ENCODE measurements at places on chromosomes 11 and 22.
A peak's percentile ranks its signal among the peaks of the same experiment; 100 is the strongest.

DNA sequence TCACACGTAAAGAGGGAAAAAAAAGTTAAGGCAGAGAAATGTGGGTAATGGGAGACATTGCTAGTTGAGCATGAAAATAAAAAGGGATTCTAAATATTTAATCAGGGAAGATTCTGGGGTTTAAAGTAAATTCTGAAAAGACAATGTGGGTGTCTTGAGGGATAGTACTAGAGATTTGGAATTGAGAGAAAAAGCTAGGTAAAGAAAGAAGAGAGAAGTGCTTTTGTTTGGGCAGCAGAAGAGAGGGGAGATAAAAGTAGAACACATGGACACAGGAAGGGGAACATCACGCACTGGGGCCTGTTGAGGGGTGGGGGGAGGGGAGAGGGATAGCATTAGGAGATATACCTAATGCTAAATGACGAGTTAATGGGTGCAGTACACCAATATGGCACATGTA, 3.5 kb upstream of the YPEL4 start:
- peaks cover 29% of the 10 kb centered on the region for H3K27me3 ChIP-seq
- no peak overlapping the region for H3K4me3 ChIP-seq

- H3K36me3 ChIP-seq = no peaks in the 10 kb centered on the region
- H3K4me1 ChIP-seq = no peaks in the 10 kb centered on the region
- no peak overlapping the region for H3K4me3 ChIP-seq
- DNase-seq = peak; percentile 68
Observed at GRCh38 chr11:45252134-45252856, 33.8 kb downstream of the SYT13 start.

- H3K4me1 ChIP-seq = no peaks in the 10 kb centered on the region
- no peaks in the 10 kb centered on the region for H3K36me3 ChIP-seq
- H3K27me3 ChIP-seq = no peaks in the 10 kb centered on the region
- no peak overlapping the region for H3K27ac ChIP-seq
- peak; percentile 38 for DNase-seq
- H3K4me3 ChIP-seq = no peak overlapping the region
Observed at GRCh38 chr11:100830978-100831732, 144.1 kb downstream of the ARHGAP42 start.

- peaks cover 17% of the 10 kb centered on the region for H3K4me1 ChIP-seq
- H3K36me3 ChIP-seq = peaks cover 43% of the 10 kb centered on the region
- H3K27ac ChIP-seq = peak overlapping the region; percentile 90
- peak; percentile 56 for DNase-seq
- H3K27me3 ChIP-seq = no peaks in the 10 kb centered on the region
- peak overlapping the region; percentile 71 for H3K4me3 ChIP-seq
Observed at GRCh38 chr11:57325735-57326048, 940 bp upstream of the TNKS1BP1 start.

- H3K36me3 ChIP-seq = no peaks in the 10 kb centered on the region
- no peak overlapping the region for H3K4me3 ChIP-seq
- H3K4me1 ChIP-seq = no peaks in the 10 kb centered on the region
- H3K27me3 ChIP-seq = peaks cover 9% of the 10 kb centered on the region
- no peak for DNase-seq
Observed at GRCh38 chr22:39996732-39997131, 2.0 kb downstream of the FAM83F start.

- peaks cover 20% of the 10 kb centered on the region for H3K4me1 ChIP-seq
- no peaks in the 10 kb centered on the region for H3K27me3 ChIP-seq
- H3K27ac ChIP-seq = no peak overlapping the region
- H3K36me3 ChIP-seq = peaks cover 59% of the 10 kb centered on the region
- peak; percentile 62 for DNase-seq
- no peak overlapping the region for H3K4me3 ChIP-seq
Observed at GRCh38 chr11:3123305-3123704, 41.8 kb downstream of the OSBPL5 start.

GRCh38 chr22:20061481-20061861, 18.6 kb upstream of the DGCR8 start:
- no peaks in the 10 kb centered on the region for H3K4me1 ChIP-seq
- no peak overlapping the region for H3K27ac ChIP-seq
- DNase-seq = no peak
- H3K27me3 ChIP-seq = no peaks in the 10 kb centered on the region
- H3K4me3 ChIP-seq = no peak overlapping the region

- no peak overlapping the region for H3K4me3 ChIP-seq
- no peak for DNase-seq
- no peak overlapping the region for H3K27ac ChIP-seq
Observed at GRCh38 chr11:98565311-98565710, 455.4 kb upstream of the CNTN5 start.

DNA sequence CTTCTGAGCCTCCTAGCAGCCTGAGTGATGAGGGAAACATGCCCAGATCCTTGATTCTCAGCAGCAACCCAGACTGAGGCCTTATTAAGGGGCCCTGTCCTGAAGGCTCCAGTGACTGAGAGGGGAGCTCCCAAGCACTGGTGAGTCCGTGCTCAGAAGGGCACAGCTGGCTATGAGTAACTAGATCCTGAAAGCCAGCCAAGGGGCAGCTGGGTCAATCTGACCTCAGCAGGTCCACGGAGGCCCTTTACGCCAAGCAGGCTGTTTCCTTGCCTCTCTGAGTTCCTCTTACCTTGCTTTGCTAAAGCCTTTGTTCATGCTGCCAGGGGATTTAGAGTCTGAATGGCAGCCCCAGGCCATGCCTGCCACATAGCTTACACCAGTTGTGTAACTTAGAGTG, 19.3 kb upstream of the MIEF1 start:
- DNase-seq = no peak
- no peak overlapping the region for H3K4me3 ChIP-seq
- no peak overlapping the region for H3K27ac ChIP-seq
- H3K36me3 ChIP-seq = no peaks in the 10 kb centered on the region
- no peaks in the 10 kb centered on the region for H3K4me1 ChIP-seq

DNA sequence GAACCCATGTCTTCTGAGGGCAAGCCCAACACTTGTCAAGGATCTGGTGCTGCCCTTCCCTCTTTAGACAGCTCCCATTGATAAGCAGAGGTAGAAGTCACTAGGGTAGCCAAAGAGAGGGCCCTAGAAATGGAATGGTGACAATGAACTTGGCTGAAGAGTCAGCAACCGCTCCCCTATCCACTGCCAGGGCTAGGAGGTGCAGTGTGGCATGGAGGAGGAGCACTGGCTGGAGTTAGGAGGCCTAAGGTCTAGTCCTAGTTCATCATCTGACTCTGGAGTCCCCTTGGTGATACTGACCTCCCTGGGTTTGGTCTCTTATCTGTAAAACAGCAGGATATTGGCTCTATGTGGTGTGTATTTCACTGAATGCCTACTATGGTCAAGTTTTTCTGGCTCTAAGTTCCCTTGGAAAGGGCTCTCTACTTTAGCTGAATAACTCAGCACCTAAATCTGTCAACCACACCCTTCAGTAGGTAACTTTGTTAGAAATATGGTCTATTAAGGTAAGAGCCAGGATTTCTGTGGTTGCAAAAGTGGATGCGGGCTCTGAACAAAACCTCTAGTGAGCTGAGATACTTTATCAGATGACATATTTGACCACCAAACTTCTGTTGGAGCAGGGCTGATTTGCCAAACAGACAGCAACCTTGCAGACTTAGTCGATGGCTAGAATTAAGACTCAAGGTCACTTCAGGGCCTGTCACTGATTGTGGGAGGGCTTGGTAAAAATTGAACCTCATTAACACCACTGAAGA, 10.5 kb downstream of the TIMP3 start:
- H3K27me3 ChIP-seq = no peaks in the 10 kb centered on the region
- H3K27ac ChIP-seq = peak overlapping the region; percentile 29
- peaks cover 92% of the 10 kb centered on the region for H3K4me1 ChIP-seq
- no peak overlapping the region for H3K4me3 ChIP-seq
- no peaks in the 10 kb centered on the region for H3K36me3 ChIP-seq

Data from heart left ventricle (tissue), 16 donors.